ENCODE measurements at places on chromosomes 12 and 14.

DNA sequence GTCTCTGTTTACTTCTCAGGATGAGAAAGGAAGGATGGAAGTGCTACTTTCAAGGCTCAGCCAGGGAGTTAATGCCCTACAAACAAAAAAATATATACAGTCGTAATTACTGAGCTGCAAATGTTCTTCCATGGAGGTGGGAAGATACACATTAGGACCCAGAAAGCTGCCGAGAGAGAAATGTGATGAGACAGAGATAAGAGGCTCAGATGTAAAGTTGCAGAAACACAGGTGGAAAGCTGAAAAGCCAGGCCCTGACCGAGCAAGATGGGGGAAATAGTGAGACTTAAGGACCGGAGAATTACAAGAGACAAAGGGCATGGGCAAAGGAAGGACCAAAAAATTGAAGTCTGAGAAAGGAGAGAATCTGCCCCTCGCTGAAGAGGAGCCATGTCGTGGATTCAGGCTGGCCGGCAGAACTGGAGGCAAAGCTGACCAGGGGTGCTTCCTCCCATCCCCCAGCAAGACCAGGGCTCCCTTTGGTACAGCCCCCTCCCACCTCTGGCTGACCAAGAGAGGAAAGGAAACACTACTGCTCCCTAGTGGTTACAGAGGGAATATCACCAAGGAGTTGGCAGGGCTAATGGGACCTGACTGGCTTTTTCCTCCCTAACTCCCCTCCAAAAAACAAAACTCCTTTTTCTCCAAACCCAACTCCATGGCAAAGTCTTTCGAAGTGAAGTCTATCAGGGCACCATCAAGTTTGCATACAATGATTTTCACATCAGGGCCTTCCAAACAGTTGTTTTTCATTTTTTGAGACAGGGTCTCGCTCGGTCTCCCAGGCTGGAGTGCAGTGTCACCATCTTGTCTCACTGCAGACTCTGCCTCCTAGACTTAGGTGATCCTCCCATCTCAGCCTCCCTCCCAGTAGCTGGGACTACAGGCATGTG lies 12.1 kb downstream of the ZFHX2 start:
- no peak overlapping the region for H3K4me3 ChIP-seq
- H3K36me3 ChIP-seq = no peaks in the 10 kb centered on the region
- H3K27ac ChIP-seq = no peak overlapping the region
- no peaks in the 10 kb centered on the region for H3K4me1 ChIP-seq
- no peaks in the 10 kb centered on the region for H3K27me3 ChIP-seq
- no peak for DNase-seq

GRCh38 chr12:127515941-127516340 lies 751.0 kb upstream of the TMEM132C start:
- H3K4me1 ChIP-seq = no peaks in the 10 kb centered on the region
- H3K27me3 ChIP-seq = no peaks in the 10 kb centered on the region
- H3K36me3 ChIP-seq = no peaks in the 10 kb centered on the region
- no peak overlapping the region for H3K27ac ChIP-seq
- DNase-seq = no peak
- no peak overlapping the region for H3K4me3 ChIP-seq

- H3K4me3 ChIP-seq = no peak overlapping the region
- H3K36me3 ChIP-seq = no peaks in the 10 kb centered on the region
- H3K4me1 ChIP-seq = no peaks in the 10 kb centered on the region
These were observed 124.0 kb upstream of the CPM start for GRCh38 chr12:69056743-69057515.

DNA sequence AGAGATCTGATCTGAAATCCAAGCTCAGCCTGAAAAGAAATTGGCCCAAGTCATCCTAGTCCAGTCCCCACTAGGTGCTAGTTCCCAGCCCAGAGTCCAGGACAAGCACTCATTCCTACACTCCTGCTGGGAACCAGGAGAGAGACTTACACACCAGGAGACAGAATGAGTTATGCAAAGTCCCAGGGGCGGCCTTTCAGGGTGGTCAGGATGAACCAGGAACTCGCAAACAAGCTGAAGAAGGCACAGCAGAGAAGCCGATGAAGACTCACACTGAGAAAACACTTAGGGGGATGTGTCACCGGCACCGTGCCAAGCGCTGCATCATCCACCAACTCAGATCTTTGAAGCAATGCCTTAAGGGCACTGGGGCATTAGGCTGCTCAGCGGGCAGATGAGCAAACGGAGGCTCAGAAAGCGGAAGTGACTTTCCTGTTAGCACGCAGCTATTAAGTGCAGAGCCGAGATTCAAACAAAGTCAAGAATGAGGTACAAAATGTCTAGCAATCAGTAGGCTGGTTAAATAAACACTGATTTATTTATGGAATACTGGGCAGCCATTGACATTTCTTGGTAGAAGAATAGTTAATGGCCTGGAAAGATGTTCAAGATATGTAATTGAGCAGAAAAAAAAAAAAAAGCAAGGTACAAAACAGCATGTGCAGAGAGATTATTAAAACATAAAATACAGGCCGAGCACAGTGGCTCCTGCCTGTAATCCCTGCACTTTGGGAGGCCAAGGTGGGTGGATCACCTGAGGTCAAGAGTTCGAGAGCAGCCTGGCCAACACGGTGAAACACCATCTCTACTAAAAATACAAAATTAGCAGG lies 78.7 kb downstream of the LRRC74A start:
- DNase-seq = peak; percentile 86
- no peaks in the 10 kb centered on the region for H3K36me3 ChIP-seq
- H3K27ac ChIP-seq = peak overlapping the region; percentile 64
- no peaks in the 10 kb centered on the region for H3K4me1 ChIP-seq

GRCh38 chr12:71108355-71108754 lies 49.4 kb downstream of the TSPAN8 start:
- no peaks in the 10 kb centered on the region for H3K36me3 ChIP-seq
- no peak overlapping the region for H3K27ac ChIP-seq
- H3K4me3 ChIP-seq = no peak overlapping the region
- no peaks in the 10 kb centered on the region for H3K4me1 ChIP-seq

Data from right atrium auricular region (tissue), 2 donors.